ENCODE measurements at places on chromosomes 13 and 19.

DNA sequence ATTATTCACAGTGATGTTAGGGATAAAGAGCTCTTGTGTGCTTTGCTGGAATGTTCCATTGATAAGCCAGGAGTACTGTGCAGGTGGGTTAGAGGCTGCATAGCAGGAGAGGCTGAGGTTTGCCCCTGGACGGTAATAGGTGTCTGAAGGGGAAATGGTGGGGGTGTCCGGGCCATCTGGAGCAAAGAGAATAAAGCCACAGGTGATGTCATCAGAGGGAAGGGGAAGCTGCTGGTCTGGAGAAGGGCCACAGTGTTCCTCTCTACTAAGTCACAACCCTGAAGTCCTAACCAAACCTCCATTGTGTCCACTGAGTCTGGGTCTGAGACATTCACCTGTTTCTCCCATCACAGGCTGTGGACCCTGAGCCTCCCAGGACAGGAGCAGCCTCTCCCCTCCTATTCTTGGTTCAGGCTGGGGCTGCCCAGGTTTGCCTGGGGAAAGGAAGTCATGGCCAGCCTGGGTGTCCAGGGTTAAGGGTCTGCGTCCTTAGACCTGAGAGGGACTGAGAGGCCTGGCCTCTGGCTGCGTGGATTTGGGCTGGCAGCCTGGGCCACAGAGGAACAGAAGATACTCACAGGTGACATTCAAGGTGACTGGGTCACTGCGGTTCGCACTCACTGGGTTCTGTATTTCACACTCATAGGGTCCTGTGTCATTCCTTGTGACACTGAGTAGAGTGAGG, 6.8 kb downstream of the CEACAM1 start:
- DNase-seq: no peak

GRCh38 chr13:31797154-31797775, 57.9 kb downstream of the RXFP2 start:
- no peak for DNase-seq

DNA sequence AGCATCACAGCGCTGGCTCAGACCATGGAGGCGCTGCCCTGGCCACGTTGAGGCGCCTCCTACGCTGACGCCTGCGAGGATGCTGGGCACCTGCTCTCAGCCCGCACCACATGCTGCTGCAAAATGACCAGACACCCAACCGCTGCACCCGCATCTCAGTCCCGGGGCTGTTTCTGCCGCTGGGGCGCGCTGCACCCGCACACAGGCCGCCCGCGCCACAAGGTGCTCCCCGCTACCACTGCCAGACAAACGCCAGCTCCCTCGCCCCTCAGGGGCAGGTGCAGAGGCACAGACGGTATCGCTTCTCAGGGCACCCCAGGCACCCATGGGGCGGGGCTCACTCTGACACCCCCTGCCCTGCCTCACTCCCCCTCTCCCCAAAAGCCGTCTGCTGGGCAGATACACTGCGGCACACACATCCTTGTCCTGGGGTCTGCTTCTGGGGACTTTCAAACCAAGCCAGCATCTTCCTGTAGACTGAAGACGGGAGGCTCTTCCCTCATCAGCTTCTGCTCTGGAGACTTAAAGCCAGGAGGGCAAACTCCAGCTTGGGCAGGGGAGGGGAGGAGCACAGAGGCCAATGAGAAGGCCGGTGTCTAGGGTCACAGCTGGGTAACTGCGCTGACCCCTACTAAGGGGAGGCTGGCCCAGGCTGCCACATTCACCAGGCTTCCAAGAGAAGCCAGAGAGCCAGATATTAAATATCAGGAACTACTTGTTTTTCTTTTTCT, 16.3 kb downstream of the CHERP start:
- DNase-seq: no peak

GRCh38 chr19:13834244-13835069, 39.2 kb downstream of the ZSWIM4 start:
- no peak for DNase-seq

DNA sequence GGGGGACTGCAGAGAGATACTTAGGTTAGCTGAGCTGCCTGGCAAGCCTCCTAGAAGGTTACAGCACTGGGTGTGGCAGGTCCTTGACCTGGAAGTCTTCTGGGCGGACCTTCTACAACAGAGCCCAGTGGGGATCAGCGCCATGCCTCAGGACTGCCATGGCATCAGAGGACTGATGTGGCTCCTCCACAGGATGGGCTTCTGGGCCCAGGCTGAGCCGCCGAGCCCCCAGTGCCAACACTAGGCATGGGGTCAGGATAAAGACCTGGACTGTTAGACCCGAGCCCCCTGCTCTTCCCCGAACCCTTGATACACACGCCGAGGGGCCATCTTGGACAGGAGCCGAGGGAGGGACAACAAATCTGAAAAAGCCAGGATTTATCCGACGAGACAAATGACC, 64.0 kb upstream of the SOX21 start:
- DNase-seq: no peak

- no peak for DNase-seq
Measured at GRCh38 chr13:98309569-98310335, 132.7 kb upstream of the RNF113B start.

DNA sequence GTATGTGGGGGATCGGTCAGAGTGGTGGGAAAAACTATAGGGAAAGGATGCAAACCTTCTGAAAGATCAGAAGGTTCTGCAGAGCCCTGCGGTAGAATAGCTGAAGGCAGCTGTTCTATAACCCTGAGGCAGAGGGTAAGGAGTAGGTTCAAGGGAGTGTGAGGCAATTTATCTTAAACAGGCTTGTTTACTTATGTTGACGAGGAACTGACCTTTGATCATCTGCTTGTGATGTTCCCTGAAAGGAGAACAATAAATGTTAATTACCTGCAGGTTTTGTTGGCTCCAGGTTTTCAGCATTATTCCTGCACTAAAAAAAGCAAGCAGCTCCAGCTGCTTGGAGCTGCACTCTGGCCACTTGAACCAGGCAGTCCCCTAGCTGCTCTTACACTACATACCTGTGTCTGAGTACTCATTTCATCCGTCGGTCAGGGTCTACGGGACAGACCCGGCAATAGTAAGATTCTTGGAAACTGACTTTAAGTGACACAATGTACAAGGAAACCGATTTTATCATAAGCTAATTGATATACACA, 202.1 kb downstream of the TBC1D4 start:
- DNase-seq: no peak

DNA sequence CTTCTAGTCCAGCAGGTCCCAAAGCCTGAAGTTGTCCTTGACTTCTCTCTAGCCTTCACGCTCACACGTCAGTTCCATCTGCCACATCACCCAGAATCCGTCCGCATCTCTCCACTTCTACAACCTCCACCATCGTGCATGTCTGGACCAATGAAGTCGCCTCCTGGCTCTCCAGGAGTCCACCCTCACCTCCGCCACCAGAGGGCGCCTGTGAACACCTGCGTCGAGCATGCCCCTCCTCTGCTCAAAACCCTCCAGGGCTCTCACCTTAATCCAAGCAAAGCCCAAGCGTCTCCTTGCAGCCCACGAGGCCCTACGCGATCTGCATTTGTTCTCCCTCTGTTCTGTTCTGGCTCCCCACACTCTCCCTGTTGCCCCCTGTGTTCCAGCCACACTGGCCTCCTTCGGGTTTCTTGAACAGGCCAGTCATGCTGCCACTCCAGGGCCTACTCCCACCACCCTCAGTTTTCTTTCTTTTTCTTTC, 3.7 kb downstream of the USHBP1 start:
- peak; percentile 95 for DNase-seq

DNA sequence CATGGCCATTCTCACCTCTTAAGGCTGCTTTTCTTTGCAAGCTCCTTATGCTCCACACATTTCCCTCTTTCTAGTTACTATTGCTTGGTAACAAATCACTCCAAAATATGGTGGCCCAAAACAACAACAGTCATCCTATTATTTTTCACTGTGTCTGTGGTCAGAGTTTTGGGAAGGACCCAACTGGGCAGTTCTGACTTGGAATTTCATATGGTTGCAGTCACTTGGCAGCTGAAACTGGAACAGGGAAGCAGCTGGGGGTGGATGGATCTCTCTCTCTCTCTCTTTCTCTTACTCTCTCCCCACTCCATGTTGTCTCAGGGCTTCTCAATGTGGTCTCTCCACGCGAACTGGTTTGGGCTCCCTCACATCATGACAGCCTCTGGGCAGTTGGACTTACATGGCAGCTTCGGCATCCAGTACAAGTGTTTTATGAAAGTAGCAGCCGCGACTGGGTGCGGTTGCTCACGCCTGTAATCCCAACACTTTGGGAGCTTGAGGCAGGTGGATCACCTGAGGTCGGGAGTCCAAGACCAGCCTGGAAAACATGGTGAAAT, 39.6 kb downstream of the NUMBL start:
- DNase-seq: no peak

DNA sequence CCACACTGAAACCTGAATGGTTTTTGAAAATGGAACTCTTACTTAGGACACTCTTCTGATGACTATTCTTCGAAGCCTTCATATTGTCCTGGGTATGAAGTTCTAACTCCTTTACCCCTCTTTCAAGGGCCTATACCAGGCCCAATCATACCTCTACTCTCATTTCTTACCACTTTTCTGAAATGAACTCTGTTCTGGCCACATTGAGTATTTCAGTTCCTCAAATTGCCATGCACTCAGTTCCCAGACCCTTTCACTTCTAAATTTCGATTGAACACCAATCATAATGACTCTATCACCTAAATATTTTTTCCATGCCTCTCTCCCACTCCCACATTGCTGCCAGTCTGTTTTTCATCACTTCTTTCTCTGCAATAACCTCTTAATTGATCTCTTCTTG, 53.7 kb downstream of the LACC1 start:
- no peak for DNase-seq

- DNase-seq: no peak
Measured at GRCh38 chr19:19213426-19214158, 1.8 kb downstream of the NCAN start.

DNA sequence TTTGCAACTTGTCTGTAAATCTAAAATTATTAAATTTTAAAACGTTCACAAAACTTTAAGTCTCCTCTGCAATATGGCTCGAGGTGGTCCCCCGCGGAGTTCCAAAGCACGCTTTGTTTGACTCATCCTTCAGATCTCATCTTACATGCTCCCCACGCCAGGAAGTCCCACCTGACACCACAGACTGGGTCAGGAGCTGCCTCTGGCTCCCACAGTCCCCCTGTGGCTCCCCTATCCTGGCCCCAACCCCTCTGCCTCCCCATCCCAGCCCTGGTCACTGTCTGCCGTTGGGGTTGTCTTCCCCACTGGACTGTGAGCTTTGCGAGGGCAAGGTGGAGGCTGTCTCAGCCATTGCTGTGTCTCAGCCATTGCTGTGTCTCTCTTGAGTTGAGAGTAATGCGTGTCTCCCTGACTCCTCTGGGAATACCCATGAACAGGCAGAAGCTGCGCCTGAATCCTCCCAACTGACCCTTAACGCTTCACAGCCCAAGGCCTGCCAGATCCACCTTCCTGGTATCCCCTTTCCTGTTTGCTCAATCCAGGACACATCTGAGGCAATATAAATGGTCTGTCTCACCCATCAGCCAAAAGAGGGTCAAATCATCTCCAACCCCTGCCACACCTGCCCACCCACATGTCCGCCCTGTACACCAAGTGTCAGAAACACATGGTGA, 15.9 kb downstream of the DYRK1B start:
- no peak for DNase-seq

DNA sequence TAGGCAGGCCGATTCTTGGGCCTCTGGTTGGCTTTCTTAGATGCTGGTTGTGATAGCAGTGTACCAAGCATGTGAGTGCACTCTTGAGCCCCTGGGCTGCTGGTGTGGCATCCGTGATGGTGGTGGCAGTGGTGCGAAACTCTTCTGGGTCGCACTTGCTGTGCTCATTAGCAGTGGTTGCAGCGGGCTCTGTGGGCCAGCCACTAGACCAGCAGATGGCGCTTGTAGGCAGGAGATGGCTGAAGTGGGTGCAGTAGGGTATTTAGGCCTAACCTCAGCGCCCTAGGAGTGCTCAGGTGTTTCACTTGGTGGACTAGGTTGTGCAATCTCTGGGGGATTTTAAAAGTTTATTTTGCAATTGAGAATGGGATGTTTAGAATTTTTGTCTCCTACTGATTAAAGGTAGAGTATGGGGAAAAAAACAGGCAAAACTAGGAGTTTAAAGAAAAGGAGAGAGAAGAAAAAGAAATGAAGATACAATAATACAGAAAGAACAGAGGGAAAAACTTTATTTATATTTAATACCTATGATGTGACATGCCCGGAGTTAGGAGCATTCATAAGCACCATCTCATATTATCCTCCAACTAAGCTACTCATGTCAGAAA, 4.3 kb upstream of the ZNF17 start:
- DNase-seq: peak; percentile 85

DNA sequence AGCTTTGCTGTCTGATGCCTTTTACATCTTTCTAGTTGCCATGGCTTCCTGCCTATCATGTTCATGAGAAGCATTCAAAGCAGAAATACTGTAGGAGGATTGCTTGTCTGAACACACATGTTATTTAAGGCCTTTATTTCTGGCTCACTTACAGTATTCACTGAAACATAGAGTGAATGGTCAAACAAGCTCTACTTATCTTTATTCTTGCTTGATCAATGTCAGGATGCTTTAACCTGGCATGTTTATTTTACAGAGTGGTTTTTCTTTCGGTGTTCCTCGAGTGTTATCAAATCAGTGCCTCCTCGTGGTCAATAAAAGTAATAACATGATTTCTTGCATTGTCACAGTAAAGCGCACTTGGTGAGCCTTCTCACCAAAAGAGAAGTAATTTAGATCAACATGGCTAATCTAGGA, 73.5 kb upstream of the PCDH17 start:
- DNase-seq: no peak

- no peak for DNase-seq
Measured at GRCh38 chr19:24060687-24061356, 26.2 kb upstream of the ZNF254 start.
